ENCODE measurements at places on chromosomes 7 and 10.
A peak's percentile ranks its signal among the peaks of the same experiment; 100 is the strongest.

- DNase-seq, result no peak
These were observed 329.2 kb upstream of the ZMIZ1 start for GRCh38 chr10:78739444-78740053.

DNA sequence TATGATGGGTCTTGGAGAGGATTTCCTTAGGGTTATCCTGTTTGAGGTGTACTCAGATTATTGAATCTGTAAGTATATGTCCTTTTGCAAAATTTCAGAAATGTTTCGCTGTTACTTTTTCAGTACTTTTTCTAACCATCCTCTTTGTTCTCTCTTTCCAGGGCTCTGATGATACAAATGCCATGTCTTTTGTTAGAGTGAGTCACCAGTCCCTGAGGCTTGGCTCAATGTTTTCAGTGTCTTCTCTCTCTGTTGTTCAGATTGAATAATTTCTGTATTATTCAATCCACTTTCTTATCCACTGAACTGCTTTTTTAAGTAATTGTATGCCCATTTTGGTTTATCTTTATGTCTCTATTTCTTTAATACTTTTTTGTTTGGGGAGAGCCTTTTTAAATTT, 449.4 kb downstream of the TNS3 start:
- DNase-seq, result no peak

GRCh38 chr7:112511451-112512202, 30.8 kb downstream of the LSMEM1 start:
- DNase-seq, result no peak

DNA sequence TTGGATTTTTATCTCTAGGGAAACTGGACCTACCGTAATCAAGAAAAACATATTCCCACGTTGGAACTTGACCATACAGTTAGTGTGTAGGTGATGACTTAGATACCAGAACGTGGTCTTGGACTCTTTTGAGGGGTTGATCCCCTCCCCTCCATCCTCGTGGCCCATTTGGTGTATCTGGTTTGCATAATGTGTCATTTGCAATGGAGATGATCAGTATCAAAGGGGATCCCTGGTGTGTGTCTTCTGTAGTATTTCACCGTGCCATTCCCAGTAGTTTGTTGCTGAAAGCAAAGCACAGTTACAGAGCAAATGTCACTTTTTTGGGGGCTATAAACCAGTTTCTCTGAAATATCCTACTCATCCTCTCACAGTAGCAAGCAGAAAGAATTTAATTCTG, 217.7 kb downstream of the TCF7L2 start:
- DNase-seq, result no peak

DNA sequence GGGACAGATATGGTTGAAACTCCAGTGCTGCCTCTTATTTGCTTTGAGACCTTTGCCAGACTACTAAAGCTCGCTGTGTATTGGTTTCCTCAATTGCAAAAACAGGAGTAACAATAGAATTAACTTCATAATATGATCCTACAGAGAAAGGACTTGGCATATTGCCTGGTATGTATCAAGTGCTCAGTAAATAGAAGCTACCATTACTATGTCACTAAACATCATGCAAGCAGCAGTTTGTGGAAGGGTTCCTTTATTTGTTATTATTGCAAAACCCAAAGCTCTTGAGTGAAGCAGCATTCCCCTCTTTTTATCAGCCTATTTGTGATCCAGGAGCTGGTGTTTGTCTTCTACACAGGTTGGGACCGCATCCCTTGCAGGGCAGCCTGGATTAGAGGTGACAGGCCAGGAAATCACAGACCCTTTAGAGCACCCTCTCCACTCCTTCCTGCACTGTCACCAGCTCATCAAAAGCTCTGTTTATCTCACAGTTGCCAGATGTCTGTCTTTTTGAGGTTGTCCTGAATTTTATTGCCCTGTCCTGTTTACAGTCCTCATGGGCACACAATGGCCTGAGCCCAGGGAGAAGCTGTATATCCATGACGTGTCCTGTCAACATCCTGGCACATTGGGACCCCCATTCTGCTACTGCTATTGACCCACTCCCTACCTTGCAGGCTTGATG, 121.5 kb downstream of the SNX10 start:
- no peak for DNase-seq

DNA sequence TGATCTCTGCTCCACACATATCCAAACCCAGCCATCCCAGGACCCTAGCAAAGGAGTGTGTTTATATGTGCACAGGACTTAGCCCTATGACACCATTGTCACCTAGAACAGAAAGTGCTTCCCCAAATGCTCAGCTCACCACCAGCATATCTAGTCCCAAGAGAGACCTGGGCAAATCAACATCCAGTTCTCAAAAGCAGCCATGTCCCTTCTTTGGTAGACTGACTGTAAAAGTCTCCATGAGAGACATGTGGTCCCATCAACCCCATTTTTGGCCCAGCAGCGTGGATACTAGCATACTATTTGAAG, 20.9 kb upstream of the ARHGAP22 start:
- no peak for DNase-seq

DNA sequence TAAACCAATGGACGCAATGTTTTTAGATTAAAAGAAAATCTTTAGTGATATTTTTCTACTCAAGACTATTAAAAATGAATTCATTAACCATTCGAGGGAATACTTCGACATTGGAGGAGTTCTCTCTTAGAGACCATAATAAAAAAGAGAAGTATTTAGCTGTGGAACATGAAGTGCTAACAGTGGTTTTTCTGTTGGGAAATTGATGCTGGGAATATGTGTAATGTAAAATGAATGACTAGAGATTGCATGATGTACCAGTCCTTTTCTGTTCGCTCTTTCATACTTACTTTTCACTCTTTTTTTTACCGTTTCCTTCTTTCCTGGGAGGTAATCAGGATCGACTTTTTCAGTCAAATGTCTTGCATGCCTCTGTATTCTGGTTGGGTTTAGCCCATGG, 41.3 kb downstream of the ST7 start:
- no peak for DNase-seq

GRCh38 chr10:103598654-103599115, 105.2 kb downstream of the NEURL1 start:
- DNase-seq, result no peak

DNA sequence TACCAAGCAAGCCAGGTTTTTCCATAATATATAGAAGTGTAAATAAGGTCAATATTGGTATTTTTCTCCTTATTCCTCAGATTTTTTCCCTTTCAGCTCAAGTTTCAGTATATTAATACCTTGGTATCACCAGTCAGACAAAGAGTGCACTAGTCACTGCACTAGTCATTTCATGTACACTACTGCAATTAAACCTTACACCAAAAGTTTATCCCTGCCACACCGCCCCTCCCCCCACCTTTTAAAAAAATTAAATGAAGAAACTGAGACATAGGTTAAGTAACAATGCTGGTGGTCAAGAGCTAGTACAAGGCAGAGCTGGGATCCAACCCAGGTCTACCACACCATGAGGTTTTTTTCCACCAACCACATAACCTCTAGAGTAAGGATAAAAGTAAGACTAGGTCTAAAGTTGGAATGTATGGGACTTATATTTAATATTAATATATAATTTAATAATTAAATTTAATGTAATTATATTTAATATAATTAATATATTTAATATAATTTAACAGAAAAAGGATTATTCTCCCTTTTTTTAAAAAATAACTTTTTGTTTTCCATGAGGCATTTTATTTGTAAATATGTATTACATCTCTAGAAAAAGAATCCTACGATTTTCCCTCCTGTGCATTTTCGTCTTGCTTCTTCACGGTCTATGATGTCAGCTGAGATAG, 68.5 kb downstream of the NT5C2 start:
- no peak for DNase-seq

DNA sequence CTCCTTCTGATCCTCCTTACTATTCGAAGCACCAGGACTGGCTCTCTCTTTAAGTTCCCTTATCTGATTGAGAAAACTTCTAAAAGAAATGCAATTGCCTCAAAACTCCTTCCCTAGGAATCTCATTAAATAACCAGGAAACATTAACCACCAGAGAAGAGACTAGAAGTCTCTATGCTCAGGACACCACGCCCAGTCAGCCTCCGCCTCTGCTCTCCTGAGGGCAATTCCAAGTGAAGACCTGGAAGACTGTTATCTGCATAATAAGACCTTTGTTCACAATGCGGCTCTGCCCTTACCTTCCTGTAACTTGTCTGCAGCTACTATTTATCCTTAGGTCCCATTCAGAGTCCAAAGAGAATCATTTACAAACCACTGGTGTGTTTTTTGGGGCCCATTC, 78.8 kb downstream of the ELMO1 start:
- no peak for DNase-seq

DNA sequence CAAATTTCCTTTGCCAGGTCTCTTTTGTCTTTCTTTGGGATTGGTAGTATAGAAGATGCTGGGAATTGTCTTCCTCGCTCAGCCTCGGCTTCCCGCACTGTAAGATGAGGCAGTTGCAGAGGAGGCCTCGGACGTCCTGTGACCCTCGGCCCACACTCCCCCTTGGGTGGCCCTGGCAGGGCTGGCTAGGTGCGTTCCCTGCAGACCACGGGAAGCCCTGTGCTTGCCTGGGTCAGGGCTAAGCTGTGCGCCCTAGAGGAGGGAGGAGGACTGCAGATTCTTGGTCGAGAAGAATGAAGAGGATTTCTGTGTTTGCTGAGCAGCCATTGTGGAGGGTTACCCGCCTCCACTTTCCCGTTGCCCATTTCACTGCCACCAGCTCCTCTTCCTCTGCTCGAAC, 42.8 kb downstream of the WIPI2 start:
- DNase-seq, result no peak

DNA sequence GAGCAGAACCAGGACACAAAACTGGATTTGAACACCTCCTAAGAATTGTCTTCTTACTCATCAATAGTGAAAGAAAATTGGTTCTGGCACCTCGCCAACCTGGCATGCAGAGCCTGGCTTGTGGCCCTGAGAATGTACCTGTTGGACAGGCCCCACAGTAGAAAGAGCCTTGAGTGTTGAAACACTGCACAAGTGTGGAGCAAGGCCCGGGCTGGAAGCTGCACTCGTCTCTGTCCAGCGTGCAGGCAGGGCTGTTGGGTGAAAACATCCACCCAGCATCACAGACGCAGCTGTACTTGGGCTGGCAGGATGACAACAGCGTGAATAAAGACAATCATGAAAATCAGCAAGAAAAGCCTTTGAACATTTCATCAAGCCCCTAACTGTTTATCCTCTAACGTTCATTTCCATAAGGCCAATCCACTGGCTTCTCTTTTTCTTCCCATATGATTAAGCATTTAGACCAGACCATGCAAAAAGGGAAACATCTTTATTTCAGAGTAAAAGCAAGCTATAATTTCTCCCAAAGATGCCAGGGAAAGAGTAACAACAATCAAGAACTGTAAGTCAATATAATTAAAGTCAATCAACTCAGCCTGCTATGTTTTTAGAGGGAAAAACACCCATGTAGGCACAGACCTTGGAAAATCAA, 15.6 kb downstream of the CUBN start:
- DNase-seq, result no peak

- DNase-seq, result no peak
These were observed 25.2 kb downstream of the DIP2C start for GRCh38 chr10:664301-664700.

GRCh38 chr7:121761399-121761798, 111.6 kb upstream of the PTPRZ1 start:
- no peak for DNase-seq

DNA sequence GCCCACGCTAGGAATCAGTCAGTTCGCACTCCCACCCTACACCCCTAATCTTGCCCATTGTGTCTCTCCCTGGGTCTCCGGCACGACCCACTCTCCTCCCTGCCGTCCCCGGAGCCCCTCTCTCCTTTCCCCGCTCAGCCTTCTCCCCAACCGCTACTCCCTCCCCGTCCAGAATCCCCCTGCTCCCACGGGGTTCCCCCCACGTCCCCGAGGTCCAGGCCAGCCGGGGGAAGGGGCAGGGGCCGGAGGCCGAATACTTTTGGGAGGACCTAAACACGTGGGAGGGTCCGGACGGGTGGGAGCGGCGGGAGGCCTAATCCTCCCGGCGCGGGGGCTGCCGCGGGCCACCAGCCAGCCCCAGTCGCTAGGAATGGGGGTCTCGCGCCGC, 560 bp downstream of the RARRES2 start:
- no peak for DNase-seq

DNA sequence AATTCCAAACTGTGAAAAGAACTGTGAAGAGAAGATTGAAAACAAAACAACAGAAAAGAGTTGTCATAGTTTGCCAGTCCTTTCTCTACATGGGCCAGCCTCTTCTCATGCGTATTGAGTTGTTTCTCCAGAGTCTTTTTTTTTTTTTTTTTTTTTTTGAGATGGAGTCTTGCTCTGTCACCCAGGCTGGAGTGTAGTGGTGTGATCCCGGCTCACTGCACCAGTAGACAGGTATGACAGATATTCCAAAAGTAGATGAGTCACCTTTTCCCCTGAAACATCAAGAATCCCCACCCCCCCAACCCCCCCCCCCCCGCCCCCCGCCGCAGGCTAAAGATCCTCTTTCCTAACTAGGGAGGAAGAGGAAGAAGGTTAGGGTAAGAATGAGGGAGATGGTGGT, 15.6 kb upstream of the KMT2C start:
- DNase-seq, result no peak

DNA sequence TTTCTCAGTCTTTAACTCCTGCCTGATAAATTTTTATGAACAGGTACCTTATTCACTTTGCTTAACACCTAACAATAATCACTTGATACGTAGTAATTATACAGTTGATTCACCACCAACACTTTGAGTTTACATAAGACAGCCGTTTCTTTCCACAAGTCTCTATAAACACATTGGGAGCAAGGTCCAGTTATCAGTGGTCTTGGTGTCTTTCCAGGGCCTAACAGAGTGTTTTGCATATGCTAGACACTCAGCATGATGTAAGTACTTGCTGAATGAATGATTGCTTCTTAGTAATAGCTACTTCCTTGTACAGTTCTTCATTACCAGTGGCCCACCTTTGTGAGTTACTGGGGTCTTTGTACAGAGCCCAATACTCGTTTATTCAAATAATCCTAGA, 6.4 kb downstream of the CLDN12 start:
- DNase-seq, result no peak

- DNase-seq, result no peak
These were observed 143.6 kb upstream of the PRR15 start for GRCh38 chr7:29420011-29420410.

GRCh38 chr7:8325067-8325466, 63.1 kb upstream of the ICA1 start:
- no peak for DNase-seq

- no peak for DNase-seq
These were observed 32.5 kb downstream of the MAP3K8 start for GRCh38 chr10:30466445-30466844.

DNA sequence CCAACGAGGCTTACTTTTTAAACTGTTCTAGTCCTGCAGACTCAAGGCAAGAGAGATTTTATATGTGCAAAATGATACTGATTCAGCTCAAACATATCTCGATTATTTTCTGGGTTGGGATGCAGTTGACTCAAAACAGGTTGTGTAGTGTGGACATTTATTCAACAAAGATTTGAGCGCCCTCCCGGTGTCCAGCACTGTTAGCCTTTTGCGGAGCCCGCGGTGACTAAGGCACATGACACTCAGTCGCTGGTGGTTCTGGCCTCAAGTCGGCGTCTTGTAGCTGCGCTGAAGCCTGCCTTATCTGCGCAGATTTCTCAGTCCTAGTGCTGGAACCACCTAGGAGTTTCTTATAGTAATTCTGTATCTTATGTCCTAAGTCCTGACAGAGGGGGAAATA, 938 bp upstream of the CADPS2 start:
- peak; percentile 32 for DNase-seq

GRCh38 chr10:70678250-70678635, 5.9 kb downstream of the ADAMTS14 start:
- DNase-seq, result no peak

All from omental fat pad (tissue), 4 donors.